ENCODE measurements at places on chromosomes 3 and 15.

DNA sequence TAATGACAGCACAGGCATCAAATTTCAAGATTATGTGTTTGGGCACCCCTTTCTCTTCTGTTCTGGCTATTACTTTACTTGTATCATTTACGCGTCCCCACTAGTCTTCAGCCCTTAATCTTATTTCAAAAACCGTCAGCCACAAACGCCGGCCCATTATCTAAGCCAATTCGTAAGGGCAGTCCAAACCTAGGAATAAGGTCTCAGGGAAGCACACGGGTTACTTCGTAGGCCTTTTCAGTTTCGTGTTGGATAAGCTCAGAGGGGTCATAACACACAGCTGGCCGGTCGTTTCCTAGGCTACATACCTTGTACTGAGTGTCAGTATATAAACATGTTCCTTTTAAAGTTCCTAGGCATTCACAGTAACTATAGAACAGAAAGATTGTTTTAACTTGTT lies 5.1 kb upstream of the DNAAF4 start:
- DNase-seq = no peak

DNA sequence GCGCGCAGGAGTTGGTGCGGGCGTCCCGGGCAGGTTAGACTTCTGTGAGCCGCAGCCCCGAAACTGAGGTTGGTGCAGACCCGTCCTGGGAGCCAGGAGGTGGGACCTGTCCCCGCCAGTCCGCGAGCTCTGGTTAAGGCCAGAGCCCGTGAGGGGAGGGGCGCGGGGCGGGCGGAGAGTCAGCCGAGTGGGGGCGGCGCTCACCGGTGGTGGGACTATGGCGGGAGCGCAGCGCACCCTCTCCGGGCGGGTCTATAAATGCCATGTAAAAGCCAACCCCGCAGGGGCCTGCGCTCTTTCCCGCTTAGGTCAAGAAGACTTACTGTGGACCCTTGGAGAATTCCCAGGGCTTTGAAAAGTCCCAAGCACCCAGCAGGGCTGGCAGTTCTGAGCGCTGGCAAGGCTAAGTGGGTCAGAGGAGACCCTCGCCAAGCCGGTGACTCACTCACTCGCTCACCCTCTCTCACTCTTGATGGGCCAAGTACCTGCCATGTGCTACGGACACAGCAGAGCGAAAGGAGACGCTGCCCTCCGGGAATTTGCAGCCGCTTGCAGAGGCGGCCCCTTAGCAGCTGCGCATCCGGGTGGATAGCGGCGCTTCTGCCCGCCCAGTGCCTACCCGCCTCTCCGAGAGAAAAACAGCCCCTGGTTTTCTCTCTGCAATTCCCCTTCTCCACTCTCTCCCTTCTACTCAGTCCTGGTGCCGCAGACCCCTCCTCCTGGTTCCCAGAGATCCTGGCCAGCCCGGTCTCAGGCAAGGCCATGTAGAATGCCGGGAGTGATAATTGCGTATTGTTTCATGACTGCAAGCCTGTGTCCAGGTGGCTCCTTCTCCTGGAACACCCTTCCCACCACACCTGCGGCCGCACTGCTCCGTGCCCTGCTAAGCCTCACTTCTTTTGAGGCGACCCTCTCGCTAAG lies at the start of gene ALDH1L1:
TSS of gene ALDH1L1 (minus strand) at position 110 of the 921 bp plus-strand sequence. CDS start 19,607 bp downstream, outside the sequence.
- no peak for DNase-seq

DNA sequence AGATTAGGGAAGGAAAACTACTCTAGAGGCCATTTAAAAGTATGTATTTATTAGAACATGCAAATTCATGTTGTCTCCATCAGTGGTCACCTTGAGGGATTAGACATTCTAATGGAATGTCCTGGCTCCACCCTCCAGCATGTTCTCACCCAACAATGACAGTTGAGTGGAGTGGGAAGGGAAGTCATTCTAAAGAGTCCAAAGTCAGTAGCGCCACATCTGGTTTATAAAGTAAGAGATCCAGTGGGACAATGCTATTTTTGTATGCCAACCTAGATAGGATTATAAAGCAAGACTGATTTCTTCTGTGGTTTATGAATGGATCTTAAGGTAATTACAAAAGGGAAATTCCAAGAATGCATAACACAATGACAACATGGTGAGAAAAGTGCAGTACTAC lies 33.3 kb downstream of the SLC24A1 start:
- DNase-seq = no peak

- no peak for DNase-seq
Observed at GRCh38 chr3:61985020-61985419, 388.3 kb downstream of the FEZF2 start.

DNA sequence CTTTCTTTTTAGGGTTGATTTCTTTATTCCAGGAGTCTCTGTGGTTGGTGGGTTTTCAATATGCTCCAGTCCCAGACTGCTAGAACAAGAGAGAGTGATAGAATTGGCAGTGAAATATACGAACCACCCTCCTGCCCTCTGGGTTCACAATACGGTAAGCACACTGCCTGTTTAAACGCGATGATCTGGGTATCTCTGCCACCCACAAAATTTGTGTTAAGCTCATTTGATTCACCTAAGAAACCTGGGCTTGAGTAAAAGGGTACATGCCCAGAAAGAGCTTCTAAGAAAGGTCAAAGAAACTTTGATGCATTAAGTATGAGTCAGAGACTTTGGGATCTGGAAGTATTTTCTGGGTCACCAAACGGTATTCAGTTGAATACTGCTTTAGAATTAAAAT lies 29.8 kb downstream of the OXNAD1 start:
- DNase-seq = no peak

GRCh38 chr3:155179966-155180757 lies 100.0 kb downstream of the MME start:
- DNase-seq = no peak

DNA sequence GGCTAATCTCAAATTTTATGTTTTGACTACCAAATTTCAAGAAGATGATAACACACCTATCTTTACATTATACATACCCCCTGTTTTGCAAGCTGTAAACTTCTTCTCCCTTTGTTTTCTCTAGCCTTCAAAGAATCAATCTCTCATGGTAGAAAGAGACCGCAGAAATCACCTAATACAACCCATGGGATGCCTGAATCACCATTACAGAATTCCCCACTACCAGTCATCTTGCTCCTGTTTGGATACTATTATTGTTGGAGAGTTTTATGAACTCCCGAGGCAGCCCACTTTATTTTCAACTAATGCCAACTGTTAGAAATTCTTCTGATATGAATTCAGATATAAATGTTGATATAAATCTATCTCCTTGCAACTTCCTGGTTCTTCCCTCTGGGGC lies 110.9 kb downstream of the FRMD5 start:
- DNase-seq = no peak

DNA sequence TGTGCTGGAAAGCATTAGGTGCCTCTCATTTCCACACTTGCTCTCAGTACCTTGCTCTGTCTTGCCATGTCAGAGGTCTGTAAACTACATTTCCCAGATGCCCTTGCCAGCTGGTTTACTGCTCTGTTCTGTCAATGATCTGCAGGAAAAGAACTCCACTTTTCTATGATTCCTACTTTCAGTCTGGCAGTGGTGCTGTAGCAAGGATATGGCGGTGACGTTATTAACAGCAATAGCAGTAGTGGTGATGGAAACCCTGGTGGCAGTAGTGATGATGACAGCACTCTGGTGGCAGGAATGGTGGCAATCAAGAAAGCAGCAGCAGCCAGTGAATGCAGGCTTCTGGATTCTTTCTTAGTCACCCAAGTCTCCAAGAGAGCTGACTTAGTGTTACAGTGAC lies 665.2 kb downstream of the DIPK2A start:
- no peak for DNase-seq

GRCh38 chr3:63934041-63934866 lies 22.1 kb upstream of the SCAANT1 start:
- DNase-seq = no peak

DNA sequence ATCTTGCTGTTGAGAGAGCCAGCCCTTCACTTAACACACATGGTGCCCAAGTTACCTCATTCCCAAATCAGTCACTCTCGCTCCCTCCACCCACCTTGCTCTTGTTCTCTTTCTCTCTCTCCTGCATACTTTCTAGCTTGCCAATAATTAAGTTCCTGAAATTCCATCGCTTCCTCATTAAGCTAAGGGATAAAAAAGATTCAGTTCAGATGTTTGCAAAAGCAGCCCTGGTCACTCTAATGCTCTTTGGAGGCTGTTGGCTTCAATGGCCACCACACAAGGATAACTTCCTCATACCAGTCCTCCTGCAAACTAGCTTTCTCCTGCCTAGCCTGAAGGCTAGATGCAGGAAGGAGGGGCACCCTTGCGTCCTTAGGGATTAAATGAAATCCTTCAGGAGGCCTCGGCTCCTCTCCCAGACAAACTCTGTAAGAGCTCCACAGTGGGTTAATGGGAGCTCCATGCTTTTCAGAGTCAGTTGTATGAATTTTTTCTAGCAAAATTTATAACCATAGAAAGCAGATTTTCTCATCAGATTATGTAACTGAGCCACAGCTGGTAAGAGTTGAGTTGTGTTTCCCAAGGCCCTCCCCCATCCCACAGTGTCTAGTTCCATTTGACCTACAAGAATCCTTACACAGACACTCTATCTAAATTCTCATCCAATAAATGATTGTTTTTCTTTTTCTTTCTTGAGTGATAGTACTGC lies 176.6 kb upstream of the TRIM42 start:
- DNase-seq = no peak

- no peak for DNase-seq
Observed at GRCh38 chr15:101477851-101478362, 11.6 kb downstream of the PCSK6 start.

GRCh38 chr3:43638594-43639447 lies 17.0 kb upstream of the ANO10 start:
- DNase-seq = no peak

DNA sequence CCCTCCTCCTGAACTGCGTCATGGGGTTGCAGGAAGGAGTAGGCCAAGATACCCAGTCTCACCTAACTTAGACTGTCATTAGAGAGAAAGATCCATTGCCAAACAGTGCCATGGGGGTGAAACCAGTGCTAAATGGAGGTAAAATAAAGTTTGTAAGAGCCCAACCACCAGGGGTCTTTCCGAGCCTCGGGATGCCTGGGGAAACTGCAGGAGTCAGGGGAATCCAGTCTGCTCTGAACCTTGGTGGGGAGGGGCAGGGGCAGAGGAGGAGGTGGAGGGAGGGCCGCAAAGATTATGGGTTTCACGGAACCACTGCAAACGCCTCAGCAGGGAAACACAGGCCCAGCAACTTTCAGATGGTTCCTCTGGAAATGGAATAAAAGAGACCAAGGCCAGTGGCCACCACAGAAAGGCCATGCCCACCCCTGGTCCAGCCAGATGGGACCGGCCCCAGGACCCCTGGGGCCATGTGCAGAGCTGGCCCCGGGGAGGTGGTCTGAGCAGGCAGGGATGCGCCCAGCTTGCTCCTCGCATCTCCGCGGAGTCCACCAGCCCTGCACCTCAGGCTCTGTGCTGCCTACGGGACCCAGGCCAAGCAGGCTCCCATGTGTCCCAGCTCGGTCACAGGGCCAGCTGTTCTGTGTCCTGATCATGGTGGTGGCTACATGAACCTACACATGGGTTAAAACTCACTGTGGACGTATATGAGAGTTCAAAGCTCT lies 19.8 kb upstream of the GP9 start:
- no peak for DNase-seq

GRCh38 chr3:137105277-137105977 lies 147.6 kb downstream of the IL20RB start:
- DNase-seq = no peak

GRCh38 chr15:68409736-68410370 lies 22.1 kb downstream of the ITGA11 start:
- no peak for DNase-seq

GRCh38 chr15:97463696-97464095 lies 496.8 kb upstream of the ARRDC4 start:
- no peak for DNase-seq

DNA sequence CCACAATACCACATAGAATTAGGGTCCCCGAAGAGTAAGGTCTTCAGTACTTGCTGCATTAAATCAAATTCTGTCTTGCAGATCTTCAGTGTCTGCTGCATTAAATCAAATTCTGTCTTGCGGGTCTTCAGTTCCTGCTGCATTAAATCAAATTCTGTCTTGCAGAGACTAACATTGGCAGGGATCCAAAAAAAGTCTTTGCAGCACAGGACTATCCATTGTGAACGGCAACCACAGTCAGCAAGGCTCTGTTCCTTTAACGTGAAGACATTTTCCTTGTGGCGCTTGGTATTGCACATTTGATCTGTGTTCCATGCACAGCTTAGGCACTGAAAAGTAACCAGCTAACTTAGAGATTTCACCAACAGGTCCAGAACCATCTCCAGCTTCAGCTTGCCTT lies 46.8 kb upstream of the POMGNT2 start:
- DNase-seq = no peak

DNA sequence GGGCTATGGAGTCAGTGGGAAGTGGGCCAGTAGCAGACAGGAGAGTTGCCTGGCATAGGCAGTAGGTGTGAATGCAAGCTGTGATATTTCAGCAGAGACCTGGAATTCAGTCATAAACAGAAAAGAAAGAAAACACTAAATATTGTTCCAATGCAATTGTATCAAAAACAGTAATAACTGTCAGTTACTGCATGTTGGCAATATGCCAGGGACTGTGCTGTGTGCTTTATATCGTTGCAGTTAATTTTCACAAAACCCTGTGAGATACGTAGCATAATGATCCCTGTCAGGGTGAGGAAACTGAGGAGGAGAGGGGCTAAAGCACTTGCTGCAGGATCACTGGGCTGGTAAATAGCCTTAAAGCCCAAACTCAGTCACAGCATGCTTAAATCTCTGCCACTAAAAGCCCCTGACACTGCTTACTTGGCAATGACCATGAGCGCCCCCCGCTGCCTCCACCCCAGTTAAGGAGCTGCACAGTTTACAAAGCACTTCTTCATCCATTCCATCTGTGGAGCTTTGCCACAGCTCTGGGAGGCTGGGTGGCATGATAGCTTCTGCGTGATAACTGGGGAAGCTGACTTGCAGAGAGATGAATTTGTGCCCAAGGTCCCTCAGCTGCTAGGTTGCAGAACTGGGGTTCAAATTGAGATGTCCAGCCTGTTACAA lies 3.9 kb downstream of the SLC6A1 start:
- DNase-seq = no peak

- no peak for DNase-seq
Observed at GRCh38 chr3:180973543-180973942, 16.0 kb downstream of the DNAJC19 start.

DNA sequence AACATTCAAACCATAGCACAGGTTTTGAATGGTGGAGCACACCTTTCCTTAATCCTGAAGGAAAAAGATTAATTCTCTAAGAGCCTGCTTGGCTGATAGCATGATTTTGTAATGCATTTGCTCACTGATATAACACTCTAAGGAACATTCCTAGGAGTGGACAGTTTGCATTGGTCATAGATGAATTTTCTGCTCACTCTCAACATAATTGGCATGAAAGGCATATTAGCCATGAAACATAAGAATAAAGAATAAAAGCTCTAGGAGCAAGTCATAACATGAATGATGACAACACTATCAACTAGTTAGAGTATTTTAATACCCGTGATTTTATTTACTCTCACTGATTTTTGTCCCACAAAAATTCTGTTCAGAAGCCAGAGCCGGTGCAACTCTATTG lies 34.3 kb upstream of the LRTM1 start:
- DNase-seq = no peak

Data from activated CD4-positive, alpha-beta T cell treated with anti-CD3 and anti-CD28 coated beads for 1 hour (primary cell).